Fibroblast of mammary gland (primary cell): ENCODE measurements at places on chromosomes 2 and 18.

DNA sequence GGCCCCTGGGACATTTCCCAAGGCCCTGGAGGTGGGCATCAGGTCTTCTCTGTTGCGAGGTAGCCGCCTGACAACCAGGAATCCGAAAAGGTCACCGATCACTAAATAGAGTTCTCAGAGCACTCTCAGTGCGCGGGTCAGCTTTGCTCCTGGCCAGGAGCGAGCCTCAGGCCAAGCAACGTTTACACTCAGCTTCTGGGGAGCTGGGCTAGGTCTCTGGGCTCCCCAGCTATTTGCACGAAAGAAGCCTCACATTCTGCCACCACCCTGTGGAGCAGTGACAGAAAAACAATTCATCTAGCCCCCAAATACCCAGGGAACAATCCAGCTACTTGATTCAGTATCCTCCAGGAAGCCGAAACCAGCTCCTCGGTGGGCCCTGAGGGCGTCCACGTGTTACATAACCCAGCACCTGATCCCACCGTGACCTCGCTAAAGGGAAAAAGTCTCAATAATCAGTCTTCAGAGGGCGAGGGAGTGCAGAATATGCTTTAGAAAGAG, 3.3 kb downstream of the SH3BP4 start:
- DNase-seq, result no peak

- no peak for DNase-seq
Observed at GRCh38 chr2:20673686-20674308, 6.9 kb downstream of the GDF7 start.

DNA sequence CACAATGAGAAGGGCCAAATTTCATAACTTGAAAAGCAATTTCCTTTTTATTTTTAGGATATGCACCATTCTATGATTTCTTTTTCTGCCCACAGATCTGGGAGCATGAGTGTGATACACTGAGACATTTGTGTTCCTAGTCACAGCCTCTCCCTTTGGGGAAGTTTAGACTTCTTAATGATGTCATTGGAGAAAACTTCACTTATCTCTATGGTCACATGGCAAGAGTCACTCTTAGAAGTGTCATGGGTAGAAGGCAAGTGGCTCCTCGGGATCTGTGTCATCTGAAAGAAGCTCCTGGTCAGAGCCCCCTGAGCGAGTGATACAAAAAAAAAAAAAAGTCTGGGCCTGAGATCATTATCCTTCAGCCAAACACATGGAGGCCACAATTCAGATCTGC, 62.5 kb upstream of the LGALSL start:
- no peak for DNase-seq

GRCh38 chr2:85547089-85547858, 8.3 kb downstream of the MAT2A start:
- peak; percentile 33 for DNase-seq

DNA sequence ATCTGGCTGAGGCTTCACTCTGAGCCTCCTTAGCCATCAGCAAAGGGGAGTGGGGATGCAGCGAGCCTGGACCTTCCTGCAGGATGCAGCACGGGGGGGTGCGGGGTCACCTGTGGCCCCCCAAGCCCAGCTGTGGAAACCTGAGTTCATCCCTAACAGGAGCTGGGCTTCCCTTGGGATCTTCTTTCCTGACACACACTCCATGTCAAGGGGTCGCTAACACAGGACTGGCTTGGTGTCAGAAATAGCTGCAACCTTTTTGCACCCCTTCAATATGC, 174.7 kb downstream of the RTP5 start:
- DNase-seq, result no peak

DNA sequence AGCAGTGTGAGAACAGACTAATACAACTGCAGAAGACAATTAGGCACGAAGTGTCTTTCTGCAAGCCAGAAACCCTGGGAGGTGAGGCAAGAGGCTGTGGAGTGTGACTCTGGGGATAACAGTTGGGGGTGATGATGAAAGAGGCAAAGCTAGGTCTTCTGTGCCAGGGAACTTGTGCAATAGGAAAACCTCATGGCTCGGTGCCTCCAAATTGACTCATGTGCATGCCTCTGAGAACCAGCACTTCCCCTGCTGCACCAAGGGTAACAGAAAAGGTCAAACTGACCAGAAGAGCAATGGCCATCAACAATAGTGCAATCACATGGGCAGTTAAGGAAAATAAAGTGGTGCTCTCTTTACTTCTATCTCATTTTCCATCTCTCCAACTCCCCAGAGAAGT, 136.4 kb downstream of the SCG2 start:
- peak; percentile 100 for DNase-seq

DNA sequence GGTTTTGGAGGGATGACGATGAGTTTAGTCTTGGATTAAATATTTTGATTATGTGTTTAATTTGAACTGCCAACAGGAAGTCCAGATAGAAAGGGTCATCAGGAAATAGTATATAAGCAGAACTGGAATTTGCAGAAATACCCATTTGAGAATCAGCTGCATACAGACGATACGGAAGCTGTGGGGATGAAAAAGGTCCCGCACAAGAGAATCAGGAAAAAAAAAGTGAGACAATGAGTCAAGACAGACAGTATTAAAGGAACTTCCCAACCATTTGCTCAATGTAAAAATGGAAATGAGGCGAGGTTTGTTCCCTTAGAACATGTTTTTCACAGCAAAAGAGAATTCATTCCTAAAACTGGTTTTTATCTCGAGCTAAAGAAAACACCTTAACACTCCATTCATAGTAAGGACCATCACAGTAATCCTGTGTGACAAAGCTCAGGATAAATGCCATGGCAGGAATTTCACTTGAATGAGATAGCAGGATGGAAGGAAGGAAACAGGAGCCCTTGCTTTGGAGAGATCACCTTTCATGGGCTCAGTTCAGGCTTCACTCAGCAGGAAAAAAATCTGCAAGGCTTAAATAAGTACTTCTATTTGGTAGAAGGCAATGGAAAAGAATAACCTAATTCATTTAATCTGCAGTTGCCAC, 29.3 kb downstream of the BCL2 start:
- no peak for DNase-seq

GRCh38 chr2:18057657-18058056, 179.2 kb downstream of the KCNS3 start:
- DNase-seq, result no peak
